Colonic mucosa (tissue), 4 donors: ENCODE measurements at places on chromosomes 11 and 22. TPM values are rescaled to one million over a fixed set of nuclear protein-coding genes. Genes with fewer than 3 reads are reported as not detected.
A peak's percentile ranks its signal among the peaks of the same experiment; 100 is the strongest.

GRCh38 chr11:121248496-121248895 lies 44.1 kb upstream of the SC5D start:
- no peak for DNase-seq

- no peak for DNase-seq
These were observed 123.0 kb downstream of the LUZP2 start for GRCh38 chr11:24619900-24620299.

- DNase-seq: peak; percentile 84
These were observed 45.9 kb upstream of the SYT7 start for GRCh38 chr11:61626580-61627380.

GRCh38 chr22:33598821-33599220 lies 321.5 kb downstream of the LARGE1 start:
- DNase-seq: no peak

DNA sequence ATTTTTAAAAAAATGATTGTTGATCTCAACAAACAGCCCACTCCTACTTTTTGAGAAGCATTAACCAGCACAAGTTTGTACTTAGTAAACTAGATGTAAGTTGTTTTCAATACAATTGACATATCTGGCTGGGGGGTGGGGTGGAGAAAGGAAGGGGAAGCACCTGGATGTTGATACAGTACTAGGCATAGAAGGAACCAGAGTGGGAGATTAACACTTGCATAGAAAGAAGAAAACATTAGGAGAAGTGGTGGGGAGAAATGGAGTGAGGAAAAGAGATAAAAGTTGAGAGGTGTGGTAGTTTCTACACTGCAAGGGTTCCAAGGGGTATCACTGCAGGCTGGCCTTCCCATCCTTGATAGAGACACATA lies 10.6 kb upstream of the GAB2 start:
- no peak for DNase-seq

- no peak for DNase-seq
These were observed 118.2 kb upstream of the CSNK2A3 start for GRCh38 chr11:11471201-11471600.

GRCh38 chr11:5527716-5528115 lies 11.2 kb upstream of the UBQLNL start:
- DNase-seq: no peak

- DNase-seq: no peak
These were observed 10.7 kb downstream of the DGCR8 start for GRCh38 chr22:20090730-20091240.

DNA sequence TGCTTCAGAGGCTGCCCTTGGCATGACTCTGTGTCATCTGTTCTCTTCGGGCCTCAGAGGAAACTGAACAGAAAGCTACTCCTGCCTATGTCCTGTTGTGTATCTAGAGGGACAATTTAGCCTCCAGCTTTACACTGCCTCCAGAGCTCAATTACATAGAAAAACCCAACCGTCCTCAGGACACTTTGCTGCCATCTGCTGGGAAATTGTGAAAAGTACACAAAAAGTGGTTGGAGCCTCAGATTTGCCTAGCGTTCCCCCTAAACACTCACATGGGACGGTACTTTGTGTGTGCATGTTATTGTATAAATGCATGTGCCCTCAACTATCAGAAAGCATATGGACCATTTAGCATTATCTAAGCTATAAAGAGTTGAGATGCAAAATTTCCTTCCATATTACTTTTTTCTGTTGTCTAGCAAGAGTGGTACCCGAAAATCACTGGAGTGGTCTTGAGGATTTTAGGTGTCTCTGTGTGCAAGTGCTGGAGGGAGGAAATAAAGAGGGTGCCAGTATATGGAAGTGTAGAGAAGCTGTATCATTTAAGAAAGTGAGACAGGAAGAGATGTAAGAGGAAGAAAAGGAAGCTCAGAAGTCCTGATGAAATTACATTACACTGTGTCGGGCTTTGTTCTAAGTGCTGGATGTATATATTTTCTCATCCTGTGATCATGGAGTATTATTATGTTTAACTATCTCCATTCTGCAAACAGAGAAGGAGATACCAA lies 8.7 kb upstream of the MS4A4E start:
- DNase-seq: no peak

DNA sequence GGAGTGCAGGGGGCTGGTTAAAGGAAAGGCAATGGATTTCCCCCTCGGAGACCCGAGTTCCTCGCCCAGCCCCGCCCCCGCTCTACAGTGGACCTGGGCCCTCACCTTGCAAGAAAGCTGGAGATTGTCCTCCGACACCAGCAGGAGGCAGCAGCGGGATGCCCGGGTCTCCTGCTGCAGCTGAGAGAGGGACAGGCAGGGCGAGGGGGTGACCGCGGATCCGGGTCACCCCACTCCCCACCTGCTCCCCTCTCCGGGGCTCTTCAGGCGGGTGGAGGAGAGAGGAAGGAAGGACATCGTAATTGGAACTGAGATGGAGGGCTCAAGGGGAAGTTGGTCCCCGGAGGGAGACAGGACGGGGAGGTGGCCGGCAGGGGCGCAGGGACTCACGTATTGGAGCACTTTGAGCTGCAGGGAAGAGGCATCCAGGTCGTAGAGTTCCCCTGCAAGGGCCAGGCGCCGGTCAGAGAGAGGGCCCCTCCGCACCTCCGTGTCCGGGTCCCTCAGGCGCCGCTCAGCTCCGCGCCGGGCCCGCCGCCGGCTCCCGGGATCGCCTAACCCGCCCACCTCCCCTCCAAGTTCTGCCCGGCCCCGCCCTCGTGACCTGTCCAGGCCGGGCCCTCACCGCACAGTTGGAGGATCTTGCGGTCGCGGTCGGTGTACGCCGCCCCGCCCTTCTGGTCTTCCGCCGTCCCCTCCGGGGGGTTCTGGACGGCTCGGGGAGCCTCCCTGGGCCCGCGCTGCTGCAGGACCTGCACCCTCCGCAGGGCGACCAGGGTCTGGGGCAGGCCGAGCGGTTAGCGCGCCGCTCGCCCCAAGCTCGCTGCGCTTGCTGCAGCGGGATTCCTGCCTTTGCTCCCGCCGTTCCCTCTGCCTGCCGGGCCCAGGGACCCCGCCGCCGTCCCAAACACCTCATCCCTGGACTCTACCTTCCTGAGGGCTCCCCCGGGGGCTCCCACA lies 84.1 kb downstream of the PDE2A start:
- no peak for DNase-seq

DNA sequence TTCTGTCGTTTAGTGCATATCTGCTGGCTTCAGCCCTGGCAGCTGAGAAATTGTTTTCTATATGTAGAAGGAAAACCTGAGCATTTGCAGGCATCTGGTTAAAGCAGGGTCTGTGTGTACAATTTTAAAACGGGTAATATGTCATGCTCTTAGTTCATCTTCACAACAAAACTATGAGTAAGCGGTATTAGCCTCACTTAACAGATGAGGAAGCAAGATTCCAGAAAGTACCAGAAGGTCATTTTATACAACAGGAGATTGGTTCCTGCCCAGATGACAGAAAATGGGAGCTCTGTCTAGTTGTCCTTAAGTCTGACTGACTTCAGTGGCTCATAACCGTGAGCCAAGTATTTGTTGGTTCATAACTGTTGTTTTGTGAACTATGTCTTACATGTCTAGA lies 1.1 kb downstream of the TIMM10B start:
- DNase-seq: no peak

GRCh38 chr22:45526281-45526680 lies 23.6 kb downstream of the FBLN1 start:
- DNase-seq: no peak

DNA sequence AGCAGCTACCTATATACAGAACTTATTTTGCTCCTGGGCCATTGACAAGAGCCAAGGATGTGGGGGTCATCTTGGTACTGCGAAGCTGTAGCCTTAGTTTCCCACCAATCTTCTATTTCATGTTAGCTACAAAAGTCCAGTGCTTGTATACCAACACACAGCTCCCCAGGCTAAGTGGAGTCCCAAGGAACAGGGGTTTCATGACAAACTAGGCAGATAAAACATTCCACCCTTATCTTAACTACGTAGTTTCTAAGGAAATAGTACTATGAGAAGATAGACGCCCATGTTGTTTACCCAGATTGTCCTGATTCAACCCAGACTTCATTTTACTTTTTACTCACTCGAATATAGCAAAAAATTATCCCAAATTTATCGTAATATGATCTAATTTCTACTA lies 218.5 kb downstream of the DYNC2H1 start:
- DNase-seq: no peak

DNA sequence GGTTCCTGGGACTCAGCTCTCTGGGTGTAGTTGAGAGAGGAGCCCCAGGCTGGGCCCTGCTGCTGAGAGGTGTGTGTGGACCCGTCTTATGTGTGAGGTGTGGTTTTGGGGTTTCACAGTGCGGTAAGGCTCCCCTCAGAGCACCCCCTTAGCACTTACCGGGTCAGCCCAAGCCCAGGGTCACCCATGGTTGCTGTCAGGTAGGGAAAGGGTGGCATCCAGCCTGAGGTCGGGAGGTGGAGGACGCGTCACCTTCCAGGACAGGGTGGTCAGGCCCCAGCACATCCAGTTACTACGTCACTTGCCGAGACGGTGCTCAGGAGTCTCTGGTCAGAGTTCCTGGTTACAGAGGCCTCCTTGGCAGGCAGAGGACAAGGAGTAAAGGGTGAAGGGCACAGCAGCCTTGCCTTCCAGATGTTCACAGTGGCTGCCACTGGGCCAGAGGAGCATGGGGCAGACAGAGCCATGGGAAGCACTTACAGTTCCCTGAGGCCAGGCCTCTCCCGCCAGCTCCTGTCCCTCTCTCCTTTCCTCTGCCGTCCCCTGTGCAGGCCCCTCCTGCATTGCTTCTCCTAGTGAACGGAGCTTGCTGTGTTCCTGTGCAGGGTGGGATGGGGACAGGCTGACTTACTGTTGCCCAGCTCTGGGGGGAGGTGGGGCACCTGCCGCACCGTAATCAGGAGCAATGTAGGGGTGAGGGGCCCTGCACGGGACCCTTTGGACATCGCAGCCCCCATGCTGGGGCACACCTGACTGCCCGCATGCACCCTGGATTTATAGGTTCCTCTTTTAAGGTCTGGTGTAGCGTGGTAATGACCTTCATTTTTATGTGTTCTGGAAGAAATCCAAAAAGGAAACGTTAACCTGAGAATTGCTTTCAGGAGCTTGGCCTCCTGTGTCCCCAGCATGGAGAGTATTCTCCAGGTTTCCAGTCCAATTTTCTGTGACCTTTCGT lies 285.9 kb downstream of the TBC1D22A start:
- DNase-seq: no peak

GRCh38 chr22:36773935-36774334 lies 2.0 kb downstream of the IFT27 start:
- DNase-seq: no peak

DNA sequence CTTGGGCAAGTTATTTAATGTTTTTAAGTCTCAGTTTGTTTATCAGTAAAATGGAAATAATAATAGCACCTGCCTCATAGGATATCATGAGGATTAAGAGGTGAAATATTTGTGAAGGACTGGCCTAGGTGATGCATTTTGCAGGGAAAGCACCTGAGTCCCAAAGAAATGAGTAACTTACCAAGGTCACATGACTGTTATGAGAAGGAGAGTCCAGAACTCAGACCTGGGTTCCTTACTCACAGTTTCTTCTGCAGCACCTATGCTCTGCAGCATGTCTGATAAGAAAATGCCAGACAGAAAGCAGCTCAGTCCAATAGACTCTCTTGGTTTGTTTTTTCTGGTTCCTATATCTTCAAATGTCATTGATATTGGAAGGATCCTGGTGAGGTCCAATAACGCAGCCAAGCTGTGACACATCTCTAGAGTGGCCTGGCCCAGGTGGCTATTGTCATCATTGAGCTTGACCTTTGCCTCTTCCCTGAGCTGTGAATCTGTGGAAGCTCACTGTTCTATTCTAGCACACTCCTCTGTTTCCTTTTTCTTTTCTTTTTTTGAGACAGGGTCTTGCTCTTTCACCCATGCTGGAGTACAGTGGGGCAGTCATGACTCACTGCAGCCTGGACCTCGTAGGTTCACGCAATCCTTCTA lies 174.7 kb upstream of the NAV2 start:
- no peak for DNase-seq

DNA sequence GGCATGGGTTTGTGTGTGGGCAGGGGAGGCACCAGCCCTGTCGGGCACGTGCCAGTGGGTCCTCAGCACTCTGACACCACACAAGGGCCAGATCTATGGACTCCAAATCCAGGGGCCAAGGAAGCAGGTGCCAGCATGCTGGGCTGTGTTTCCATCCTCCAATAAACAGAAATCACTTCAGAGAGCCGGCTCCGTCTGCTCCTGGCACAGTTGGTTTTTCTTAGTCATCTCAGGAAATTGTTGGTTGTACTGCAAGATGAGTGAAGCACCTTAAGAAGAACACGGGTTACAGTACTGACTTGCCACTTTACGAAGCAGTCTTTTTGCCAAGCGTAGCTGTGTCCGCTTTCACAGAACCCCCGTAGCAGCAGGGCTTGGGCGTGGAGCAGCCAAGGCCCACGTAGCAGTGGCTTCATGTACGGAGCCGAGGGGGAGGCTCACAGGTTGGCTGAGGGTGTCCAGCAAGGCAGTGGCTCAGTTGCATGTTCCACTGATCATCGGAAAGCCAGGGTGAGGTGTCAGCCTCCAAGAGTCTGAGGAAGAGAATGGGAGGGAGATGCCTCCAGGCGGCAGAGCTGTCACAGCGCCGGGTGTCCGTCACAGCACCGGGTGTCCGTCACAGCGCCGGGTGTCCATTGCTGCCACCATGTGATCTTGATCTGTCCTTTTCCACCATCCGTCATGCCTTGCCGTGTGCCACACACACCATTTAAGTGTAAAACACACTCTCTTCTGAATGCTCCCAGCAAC lies 314.9 kb downstream of the CTTN start:
- no peak for DNase-seq

DNA sequence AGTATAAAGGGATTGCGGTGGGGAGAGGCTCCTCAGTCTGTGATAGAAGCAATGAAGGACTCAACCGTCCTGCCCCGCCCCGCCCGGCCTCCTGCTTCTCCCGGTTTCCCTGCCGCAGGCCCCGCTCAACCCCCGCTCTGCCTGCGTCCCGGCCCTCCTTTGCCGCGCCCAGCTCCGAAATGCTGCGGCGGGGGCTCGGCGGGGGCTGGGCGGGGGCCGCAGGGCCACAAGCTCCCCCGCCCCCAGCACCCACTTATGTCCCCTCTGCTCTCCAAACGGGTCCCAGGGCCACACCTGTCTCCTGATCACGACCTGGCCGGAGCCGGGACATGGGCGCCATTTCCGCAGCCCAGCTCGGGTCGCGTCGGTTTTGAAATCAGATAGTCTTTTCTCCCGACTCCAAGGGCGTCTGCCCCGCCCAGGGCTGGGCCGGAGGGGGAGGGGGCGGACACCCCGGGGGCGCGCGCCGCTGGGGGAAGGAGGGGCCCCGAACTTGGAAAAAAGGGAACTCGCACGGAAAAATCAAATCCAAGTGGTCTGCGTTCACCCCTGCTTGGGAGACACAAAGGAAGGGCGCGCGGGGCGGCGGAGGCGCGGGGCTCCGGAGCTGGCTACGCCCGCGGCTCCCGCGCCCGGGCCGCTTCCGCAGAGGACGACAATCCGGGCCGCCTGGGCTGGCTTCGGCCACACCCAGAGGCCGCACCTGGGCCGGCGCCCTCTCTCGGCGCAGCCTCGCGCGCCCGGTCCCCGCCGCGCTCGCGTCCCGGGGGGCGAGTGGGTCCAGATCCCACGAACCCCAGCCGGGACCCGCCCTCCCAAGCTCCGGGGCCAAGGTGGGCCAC lies 70.6 kb upstream of the EP300 start:
- peak; percentile 80 for DNase-seq

The RIMBP3B gene
- total RNA-seq: 0.05 TPM

The TRIM64C gene
- not detected for total RNA-seq

The OR5B21 gene
- not detected for total RNA-seq

The CCDC87 gene
- 0.53 TPM for total RNA-seq

The SEC14L3 gene
- total RNA-seq: not detected

The HIC2 gene
- 6.0 TPM for total RNA-seq

The LYVE1 gene
- total RNA-seq: 10.3 TPM

The ADM gene
- total RNA-seq: 33.0 TPM

The ZDHHC5 gene
- 80.2 TPM for total RNA-seq
